Skeletal muscle tissue (tissue), 5 donors: ENCODE measurements at places on chromosomes 6 and 20. TPM values are rescaled to one million over a fixed set of nuclear protein-coding genes. Genes with fewer than 3 reads are reported as not detected.

The SPTLC3 gene
- total RNA-seq: 9.9 TPM

The PSORS1C2 gene
- not detected for total RNA-seq

The OOEP gene
- total RNA-seq: not detected

The HLA-DQA2 gene
- not detected for total RNA-seq

The SLC22A16 gene
- 1.0 TPM for total RNA-seq
